ENCODE measurements at places on chromosomes 4 and X. TPM values are rescaled to one million over a fixed set of nuclear protein-coding genes. Genes with fewer than 3 reads are reported as not detected.

- H3K27me3 ChIP-seq: no peaks in the 10 kb centered on the region
- DNase-seq: peak; percentile 4
- no peak overlapping the region for H3K4me3 ChIP-seq
- H3K36me3 ChIP-seq: no peaks in the 10 kb centered on the region
- peaks cover 2% of the 10 kb centered on the region for H3K4me1 ChIP-seq
These were observed 100.6 kb downstream of the AKAP4 start for GRCh38 chrX:50100188-50100587.

DNA sequence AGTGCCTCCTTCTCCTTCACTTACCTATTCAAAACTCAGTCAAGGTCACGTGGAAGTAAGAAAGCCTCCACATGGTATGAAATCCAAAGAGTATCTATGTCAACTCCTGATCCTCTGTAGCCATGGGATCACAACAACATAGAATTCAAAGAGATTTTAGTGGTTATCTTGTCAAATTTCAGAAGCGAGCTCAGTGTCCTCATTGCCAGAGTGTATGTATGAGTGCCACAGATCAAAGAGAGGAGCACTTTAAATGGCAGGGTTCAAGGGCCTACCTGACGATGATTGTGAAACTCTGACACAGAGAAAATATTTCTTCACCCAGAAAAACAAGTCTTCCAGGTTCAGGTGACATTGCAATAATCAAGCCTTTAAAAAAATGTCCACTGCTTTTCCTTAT, 1.2 kb upstream of the ACE2 start:
- H3K4me1 ChIP-seq: no peaks in the 10 kb centered on the region
- peaks cover 6% of the 10 kb centered on the region for H3K27me3 ChIP-seq
- no peaks in the 10 kb centered on the region for H3K36me3 ChIP-seq
- no peak overlapping the region for H3K4me3 ChIP-seq
- no peak overlapping the region for H3K27ac ChIP-seq
- DNase-seq: no peak

The ETDA gene
- not detected for total RNA-seq

The MAGED4 gene
- total RNA-seq: 1.6 TPM

GRCh38 chr4:2866160-2866861, 22.7 kb downstream of the ADD1 start:
- H3K27me3 ChIP-seq: no peaks in the 10 kb centered on the region
- peaks cover 4% of the 10 kb centered on the region for H3K36me3 ChIP-seq
- H3K4me1 ChIP-seq: peaks cover 73% of the 10 kb centered on the region
- H3K27ac ChIP-seq: no peak overlapping the region

The RTL3 gene
- not detected for total RNA-seq

DNA sequence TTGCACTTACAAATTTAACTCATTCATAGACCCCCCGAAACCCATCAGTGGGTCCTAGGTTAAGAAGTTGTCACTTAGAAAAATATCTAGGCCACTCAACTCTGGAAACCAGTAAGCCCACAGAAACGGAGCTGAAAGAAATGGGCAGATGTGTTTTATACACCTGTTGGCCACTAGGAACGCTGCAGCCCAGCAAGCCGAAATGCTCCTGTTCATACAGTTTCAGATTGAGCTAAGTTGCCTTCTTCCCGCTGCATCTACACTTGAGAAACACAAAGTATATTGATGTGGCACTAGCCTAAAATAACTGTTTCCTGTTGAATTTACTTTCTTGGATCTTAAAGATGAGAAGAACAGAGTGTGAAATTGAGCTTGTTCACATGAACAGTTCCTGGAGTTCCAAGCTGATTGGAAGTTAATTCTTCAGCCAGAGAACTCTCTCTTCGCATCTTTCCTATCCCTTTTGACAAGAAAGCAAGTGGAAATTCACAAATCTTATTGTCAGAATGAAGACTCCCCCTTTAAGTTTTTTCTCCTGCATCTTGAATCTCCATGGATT, 174.1 kb downstream of the RBMX2 start:
- DNase-seq: peak; percentile 54
- H3K36me3 ChIP-seq: no peaks in the 10 kb centered on the region
- H3K4me3 ChIP-seq: no peak overlapping the region
- no peaks in the 10 kb centered on the region for H3K4me1 ChIP-seq
- no peak overlapping the region for H3K27ac ChIP-seq

- no peaks in the 10 kb centered on the region for H3K27me3 ChIP-seq
- DNase-seq: peak; percentile 40
- no peaks in the 10 kb centered on the region for H3K4me1 ChIP-seq
- H3K27ac ChIP-seq: no peak overlapping the region
- H3K36me3 ChIP-seq: no peaks in the 10 kb centered on the region
These were observed 185.7 kb downstream of the UNC5C start for GRCh38 chr4:95362906-95363558.

The PSAPL1 gene
- total RNA-seq: not detected

The SEC31A gene
- 124 TPM for total RNA-seq

The ARHGAP36 gene
- total RNA-seq: not detected

The TLR6 gene
- 1.8 TPM for total RNA-seq

The ADRA2C gene
- not detected for total RNA-seq

- DNase-seq: no peak
- no peak overlapping the region for H3K4me3 ChIP-seq
- H3K4me1 ChIP-seq: peaks cover 10% of the 10 kb centered on the region
- H3K27ac ChIP-seq: no peak overlapping the region
These were observed 1.5 kb upstream of the CXCL2 start for GRCh38 chr4:74100531-74100930.
